Anterior cingulate cortex (tissue), 58 donors: ENCODE measurements at places on chromosomes 1 and 21.

GRCh38 chr1:2604844-2605508 is 18.4 kb downstream of the PRXL2B start:
- DNase-seq: no peak

DNA sequence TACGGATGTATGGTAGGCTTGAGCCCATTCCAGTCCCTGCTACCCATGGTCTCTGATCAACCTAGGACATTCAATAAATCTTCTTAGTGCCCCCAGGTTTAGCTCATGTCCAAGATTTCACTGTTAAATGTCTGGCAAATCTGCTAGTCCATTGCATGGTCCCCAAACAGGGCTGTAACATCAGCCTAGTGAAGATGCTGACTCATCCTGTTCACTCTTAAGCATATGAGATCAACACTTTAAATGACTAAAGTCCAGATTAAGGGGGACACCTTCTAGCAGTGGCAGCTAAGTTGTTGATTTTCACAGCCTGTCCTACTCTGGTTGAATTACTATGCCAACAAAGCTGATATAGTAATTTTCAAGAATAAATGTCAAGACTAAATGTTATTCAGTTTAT is 46.5 kb upstream of the NUF2 start:
- DNase-seq: no peak

GRCh38 chr1:237227476-237227875 is 185.5 kb downstream of the RYR2 start:
- DNase-seq: no peak

- DNase-seq: no peak
These were observed 90.6 kb downstream of the TRIM11 start for GRCh38 chr1:228315945-228316588.

- DNase-seq: no peak
These were observed 330.6 kb downstream of the DUSP10 start for GRCh38 chr1:221411283-221411682.
